ENCODE measurements at places on chromosomes 1 and 21.

DNA sequence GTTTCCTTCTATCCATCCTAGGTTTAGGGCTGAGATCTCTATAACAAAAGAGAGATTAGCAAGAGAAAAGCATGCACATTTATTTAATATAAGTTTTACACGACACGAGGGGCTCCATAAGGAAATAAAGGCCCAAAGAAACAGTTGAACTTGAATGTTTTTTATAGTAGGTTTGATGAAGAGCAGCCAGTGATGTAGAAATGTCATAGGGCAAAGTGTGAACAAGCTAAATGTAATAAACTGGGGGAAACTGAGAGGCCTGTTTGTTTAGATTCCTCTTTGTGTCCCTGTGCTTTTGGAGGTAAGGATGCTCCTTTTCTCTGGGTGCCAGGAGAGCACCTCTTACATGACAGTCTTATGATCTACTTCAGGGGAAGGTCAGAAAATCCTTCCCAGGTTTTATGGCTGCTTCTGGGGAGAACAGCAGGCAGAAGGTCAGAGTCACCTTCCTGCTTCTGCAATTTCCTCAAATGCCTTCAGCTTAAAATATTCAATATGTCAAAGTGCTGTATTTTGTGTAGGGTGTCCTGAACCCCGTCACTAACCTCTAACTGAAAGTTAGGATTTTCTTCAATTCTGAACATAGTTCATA lies 9.5 kb upstream of the HORMAD1 start:
- no peak for DNase-seq

- no peak for DNase-seq
Observed at GRCh38 chr1:75503221-75503974, 107.5 kb downstream of the SLC44A5 start.

- no peak for DNase-seq
Observed at GRCh38 chr1:211281320-211282022, 22.3 kb downstream of the RCOR3 start.

GRCh38 chr1:67575861-67576260 lies 109.1 kb upstream of the GADD45A start:
- no peak for DNase-seq

- DNase-seq = no peak
Observed at GRCh38 chr1:183058851-183059502, 35.8 kb downstream of the LAMC1 start.

GRCh38 chr1:210218047-210218446 lies 14.5 kb upstream of the SERTAD4 start:
- no peak for DNase-seq

GRCh38 chr1:232529747-232530146 lies 100.2 kb downstream of the SIPA1L2 start:
- no peak for DNase-seq

Measured in activated CD4-positive, alpha-beta T cell treated with anti-CD3 and anti-CD28 coated beads, Interleukin-2, Interleukin-4, amounts not matched to agents 100 ng/mL and 50 ng/mL, durations not matched to agents 16 hours and 8 hours (primary cell).